T-helper 17 cell (primary cell): ENCODE measurements at places on chromosomes 4 and X. TPM values are rescaled to one million over a fixed set of nuclear protein-coding genes. Genes with fewer than 3 reads are reported as not detected.

The ARMCX1 gene
- 0.21 TPM for total RNA-seq

The SYNPO2 gene
- total RNA-seq: 0.37 TPM

The AMBN gene
- total RNA-seq: not detected

The PABPC1L2A gene
- total RNA-seq: not detected

The CLCN4 gene
- 0.37 TPM for total RNA-seq

The FGF16 gene
- not detected for total RNA-seq

The ASB12 gene
- total RNA-seq: not detected

The NUP62CL gene
- 2.2 TPM for total RNA-seq

DNA sequence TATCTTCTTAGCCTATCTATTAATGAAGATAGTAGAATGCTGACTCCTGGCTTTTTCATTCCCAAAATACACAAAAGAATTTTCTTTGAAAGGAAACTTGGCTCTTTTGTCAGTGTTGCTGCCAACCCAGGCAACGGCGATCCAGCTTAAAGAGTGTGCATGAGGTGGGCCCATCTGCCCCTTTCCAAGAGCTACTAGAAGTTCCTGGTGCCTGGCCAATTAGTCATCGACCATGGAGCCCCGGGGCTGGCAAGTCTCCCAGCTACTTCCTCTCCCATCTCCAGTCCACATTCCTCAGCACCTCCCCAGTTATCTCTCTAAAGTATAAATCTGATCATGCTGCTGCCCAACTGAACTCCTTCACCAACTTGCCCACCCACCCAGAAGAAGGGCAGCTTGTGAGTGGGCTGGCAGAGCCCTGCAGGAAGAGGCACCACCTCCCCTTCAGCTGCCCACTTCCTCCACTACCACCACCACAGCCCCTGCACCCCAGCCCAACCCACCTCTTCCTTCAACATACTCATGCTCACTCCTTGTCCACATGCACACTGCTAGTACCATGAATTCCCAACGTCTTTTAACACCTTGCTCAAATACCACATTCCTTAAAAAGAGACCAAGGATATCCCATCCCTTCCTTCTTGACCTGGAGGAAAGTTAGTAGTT is 158.2 kb upstream of the MAP3K15 start:
- H3K4me1 ChIP-seq: peaks cover 29% of the 10 kb centered on the region
- H3K4me3 ChIP-seq: peak overlapping the region; percentile 75
- peak overlapping the region; percentile 77 for H3K27ac ChIP-seq
- no peak for DNase-seq

- no peak overlapping the region for H3K4me3 ChIP-seq
- H3K36me3 ChIP-seq: no peaks in the 10 kb centered on the region
- no peaks in the 10 kb centered on the region for H3K27me3 ChIP-seq
- H3K27ac ChIP-seq: no peak overlapping the region
These were observed 280.4 kb downstream of the CFAP47 start for GRCh38 chrX:36199928-36200327.

GRCh38 chr4:2256781-2257191 is 5.1 kb downstream of the MXD4 start:
- peaks cover 16% of the 10 kb centered on the region for H3K4me1 ChIP-seq
- no peak for DNase-seq
- no peaks in the 10 kb centered on the region for H3K27me3 ChIP-seq
- no peaks in the 10 kb centered on the region for H3K36me3 ChIP-seq

DNA sequence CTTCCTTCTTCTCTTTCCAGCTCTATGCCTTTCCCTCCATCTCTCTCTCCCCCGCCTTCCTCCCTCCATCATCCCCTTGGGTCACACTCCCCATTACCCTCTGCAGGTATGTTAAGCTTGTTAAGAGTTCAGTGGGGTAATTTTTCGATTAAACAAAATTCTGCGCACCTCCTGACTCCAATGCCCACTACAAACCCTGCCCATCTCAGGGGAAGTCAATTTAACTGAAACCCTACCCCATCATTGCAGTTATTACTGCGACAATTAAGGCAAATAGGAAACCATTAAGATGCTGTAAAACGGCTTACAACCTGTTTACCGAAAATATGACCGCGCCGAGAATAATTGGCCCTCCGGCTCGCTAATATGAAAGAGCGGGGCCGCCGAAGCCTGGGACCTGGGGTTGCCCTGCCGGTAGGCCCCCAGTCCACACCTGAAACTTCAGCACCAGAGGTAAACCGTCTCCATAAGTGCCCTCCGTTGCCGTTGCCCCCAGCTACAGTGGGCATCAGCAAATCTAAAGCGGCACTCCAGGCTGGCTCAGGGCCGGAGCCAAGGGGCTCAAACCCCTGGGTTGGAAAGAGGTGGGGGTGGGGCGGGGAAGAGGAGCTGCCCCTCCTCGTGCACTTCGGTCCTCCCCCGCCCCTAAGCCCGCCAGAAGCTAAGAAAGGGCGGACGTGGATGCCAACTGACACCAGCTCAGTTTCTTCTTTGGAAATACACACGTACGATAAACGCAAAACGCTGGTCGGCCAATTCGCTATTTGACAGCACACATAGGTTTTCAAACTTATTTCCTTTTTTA is 4.8 kb downstream of the ARX start:
- peaks cover 4% of the 10 kb centered on the region for H3K36me3 ChIP-seq
- H3K27me3 ChIP-seq: peaks cover 46% of the 10 kb centered on the region
- H3K4me3 ChIP-seq: no peak overlapping the region
- no peak for DNase-seq
- no peak overlapping the region for H3K27ac ChIP-seq
- peaks cover 16% of the 10 kb centered on the region for H3K4me1 ChIP-seq

DNA sequence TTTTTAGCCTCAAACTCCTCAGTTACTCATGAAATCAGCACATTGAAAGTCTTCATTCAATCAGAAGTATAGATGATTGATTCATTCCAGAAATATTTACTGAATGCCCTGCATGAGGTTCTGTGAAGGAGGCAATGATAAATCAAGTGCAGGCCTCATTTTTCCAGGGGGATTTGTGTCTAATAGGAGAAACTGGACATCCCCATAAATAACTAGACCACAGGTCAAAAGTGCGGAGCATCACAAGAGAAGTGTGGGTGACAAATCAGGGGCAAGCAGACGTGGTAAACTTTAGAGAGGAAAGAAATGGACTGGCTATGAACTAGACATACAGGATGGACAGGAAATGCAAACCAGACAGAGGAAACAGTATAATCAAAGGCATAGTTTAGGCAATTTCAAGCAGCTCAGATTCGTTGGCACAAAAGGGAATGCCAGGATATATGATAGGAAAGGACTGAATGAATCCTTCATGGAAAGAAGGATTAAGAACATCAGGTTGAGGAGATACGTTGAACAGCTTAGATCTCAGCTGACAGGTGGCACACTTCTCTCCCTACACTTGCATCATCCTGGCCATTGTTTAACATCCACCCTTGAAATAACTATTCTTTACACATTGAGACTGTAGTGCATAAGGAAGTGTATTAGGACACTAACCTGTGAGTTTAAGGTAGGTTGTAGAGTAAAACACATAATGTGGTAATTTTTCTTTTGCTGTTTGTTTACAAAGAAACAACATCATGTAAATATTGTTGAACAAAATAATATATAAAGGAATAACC is 69.6 kb upstream of the RASGEF1B start:
- DNase-seq: no peak
- H3K4me1 ChIP-seq: peaks cover 3% of the 10 kb centered on the region
- peaks cover 2% of the 10 kb centered on the region for H3K36me3 ChIP-seq
- H3K4me3 ChIP-seq: no peak overlapping the region
- no peaks in the 10 kb centered on the region for H3K27me3 ChIP-seq
- H3K27ac ChIP-seq: no peak overlapping the region

GRCh38 chr4:21709761-21710160 is 238.8 kb downstream of the KCNIP4 start:
- DNase-seq: no peak
- no peaks in the 10 kb centered on the region for H3K27me3 ChIP-seq
- H3K36me3 ChIP-seq: no peaks in the 10 kb centered on the region
- H3K4me3 ChIP-seq: no peak overlapping the region
- H3K4me1 ChIP-seq: no peaks in the 10 kb centered on the region
- H3K27ac ChIP-seq: no peak overlapping the region

GRCh38 chrX:46912098-46912602 is at the start of gene JADE3:
JADE3 (plus strand) TSS chrX:46912421; CDS start chrX:46984895, 72,474 bp downstream.
- DNase-seq: no peak
- H3K36me3 ChIP-seq: no peaks in the 10 kb centered on the region
- peaks cover 7% of the 10 kb centered on the region for H3K4me1 ChIP-seq
- peaks cover 19% of the 10 kb centered on the region for H3K27me3 ChIP-seq

DNA sequence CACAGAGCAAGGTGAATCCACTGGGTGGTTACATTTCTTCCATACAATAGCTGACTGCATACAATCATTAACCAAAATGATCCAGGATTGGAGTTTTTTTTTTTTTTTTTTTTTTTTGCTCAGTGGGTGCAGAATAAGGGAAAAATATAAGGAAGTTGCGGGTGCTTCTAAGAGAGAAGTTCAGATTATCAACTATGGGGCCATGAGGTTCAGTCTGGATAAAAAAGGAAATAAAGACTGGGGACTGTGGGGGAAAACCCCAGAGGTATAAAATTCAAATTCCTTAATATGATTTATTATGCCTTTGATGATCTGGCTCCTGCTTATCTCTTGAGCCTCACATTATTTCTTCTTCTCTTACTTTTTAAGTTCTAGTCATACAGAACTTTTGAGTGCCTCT is 5.9 kb upstream of the EIF1AX start:
- H3K27me3 ChIP-seq: no peaks in the 10 kb centered on the region
- H3K4me1 ChIP-seq: peaks cover 3% of the 10 kb centered on the region
- H3K27ac ChIP-seq: peak overlapping the region; percentile 57
- no peaks in the 10 kb centered on the region for H3K36me3 ChIP-seq
- no peak for DNase-seq
- no peak overlapping the region for H3K4me3 ChIP-seq

DNA sequence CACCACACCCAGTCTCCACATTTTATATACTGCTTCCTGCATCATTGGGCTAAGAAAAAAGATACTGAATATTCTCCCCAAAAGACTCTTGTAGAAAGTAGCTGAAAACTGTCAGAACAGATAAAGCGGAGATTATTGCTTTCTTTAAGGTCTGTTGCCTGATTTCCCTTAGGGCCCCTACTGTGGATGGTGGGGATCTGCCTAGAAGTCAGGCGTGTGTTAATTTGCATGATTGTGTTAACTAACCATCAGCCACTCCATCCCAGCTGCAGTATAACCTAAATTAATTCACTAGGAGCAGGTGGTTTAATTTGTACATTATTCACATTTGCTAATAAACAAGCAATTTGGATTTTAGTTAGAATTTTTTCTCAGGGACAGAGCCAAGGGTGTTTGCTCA is 360.3 kb downstream of the FBXW7 start:
- DNase-seq: no peak
- H3K27me3 ChIP-seq: no peaks in the 10 kb centered on the region
- H3K4me1 ChIP-seq: no peaks in the 10 kb centered on the region
- no peaks in the 10 kb centered on the region for H3K36me3 ChIP-seq
- H3K4me3 ChIP-seq: no peak overlapping the region

DNA sequence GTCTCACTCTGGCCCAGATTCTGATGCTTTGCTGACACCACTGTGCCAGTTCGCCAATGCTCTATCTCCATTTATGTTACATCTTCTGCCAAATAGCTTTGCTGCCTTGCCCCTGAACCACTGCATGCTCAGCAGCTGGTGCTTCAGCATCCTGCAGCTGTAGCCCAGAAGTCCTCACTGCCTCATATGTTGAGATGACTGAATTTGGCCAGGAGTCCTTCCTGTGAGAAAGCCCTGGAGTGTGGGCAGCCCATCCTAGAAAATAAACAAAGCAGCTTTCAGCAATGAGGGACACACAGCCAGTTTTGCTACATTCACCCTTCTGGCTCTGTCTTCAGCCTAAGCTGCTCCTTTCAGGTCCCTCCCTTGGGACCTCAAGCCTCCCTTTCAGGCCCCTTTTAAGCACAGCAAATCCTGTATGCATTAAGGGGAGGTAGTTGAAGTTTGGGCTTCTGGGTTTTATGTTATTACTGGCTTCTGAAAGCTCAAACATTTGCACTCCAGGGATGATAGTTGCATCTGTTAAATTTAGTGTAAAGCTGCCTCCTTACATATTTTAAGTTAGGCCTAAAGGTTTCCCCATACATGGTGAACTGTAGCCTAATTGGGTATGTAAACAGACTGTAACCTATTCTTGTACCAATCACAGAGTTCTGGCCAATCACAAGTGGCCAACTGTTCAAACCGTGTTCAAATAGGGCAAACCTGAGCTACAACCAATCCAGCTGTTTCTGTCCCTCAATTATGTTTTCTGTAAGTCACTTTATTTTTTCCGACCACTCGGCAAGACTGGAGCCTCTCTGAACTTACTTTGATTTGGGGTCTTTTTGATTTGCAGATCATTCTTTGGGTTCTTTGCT is 2.1 kb upstream of the TMEM165 start:
- no peak overlapping the region for H3K27ac ChIP-seq
- peaks cover 5% of the 10 kb centered on the region for H3K36me3 ChIP-seq
- H3K4me3 ChIP-seq: no peak overlapping the region
- H3K27me3 ChIP-seq: no peaks in the 10 kb centered on the region
- no peak for DNase-seq
- peaks cover 27% of the 10 kb centered on the region for H3K4me1 ChIP-seq

DNA sequence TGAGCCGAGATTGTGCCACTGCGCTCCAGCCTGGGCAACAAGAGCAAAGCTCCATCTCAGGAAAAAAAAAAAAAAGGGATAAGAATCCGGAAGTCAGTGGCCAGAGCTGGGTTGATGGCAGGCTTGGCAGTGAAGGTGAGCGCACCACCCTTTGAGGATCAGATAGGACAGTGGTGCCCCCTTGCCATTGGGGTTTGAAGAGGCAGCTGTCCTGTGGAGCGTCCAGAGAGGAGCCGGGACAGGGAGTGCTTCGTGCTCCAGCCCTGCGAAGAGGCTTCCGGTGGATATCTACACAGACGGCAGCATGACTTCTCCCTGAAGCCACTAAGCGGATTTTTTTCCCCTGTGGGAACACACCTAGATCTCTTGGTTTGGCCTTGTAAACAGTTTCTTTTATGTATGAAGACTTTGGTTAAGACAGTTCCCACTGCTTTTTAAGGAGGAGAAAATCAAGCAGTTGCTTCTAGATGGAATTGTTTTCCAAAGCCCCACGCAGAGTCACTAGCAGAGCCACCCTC is 6.5 kb downstream of the TBC1D14 start:
- peak overlapping the region; percentile 87 for H3K4me3 ChIP-seq
- H3K27me3 ChIP-seq: no peaks in the 10 kb centered on the region
- H3K36me3 ChIP-seq: no peaks in the 10 kb centered on the region
- peak overlapping the region; percentile 98 for H3K27ac ChIP-seq
- peaks cover 64% of the 10 kb centered on the region for H3K4me1 ChIP-seq

- no peak overlapping the region for H3K4me3 ChIP-seq
- peaks cover 27% of the 10 kb centered on the region for H3K27me3 ChIP-seq
These were observed 17.7 kb downstream of the APELA start for GRCh38 chr4:164894702-164895101.

GRCh38 chr4:186954509-186954908 is 230.9 kb upstream of the FAT1 start:
- H3K4me1 ChIP-seq: no peaks in the 10 kb centered on the region
- no peak for DNase-seq
- H3K27me3 ChIP-seq: no peaks in the 10 kb centered on the region
- H3K36me3 ChIP-seq: no peaks in the 10 kb centered on the region
